ENCODE measurements at places on chromosomes 13 and 19.

GRCh38 chr19:7515645-7516151, at the start of gene ZNF358:
Gene ZNF358, plus strand, starts transcription at chr19:7516103. Its CDS starts 3,140 bp downstream, at chr19:7519243.
- H3K27me3 ChIP-seq = peaks cover 4% of the 10 kb centered on the region
- no peaks in the 10 kb centered on the region for H3K36me3 ChIP-seq
- H3K4me1 ChIP-seq = peaks cover 10% of the 10 kb centered on the region
- no peak for DNase-seq
- H3K4me3 ChIP-seq = peak within 1 kb of the TSS; percentile 32

- H3K4me3 ChIP-seq = no peak overlapping the region
- H3K36me3 ChIP-seq = peaks cover 44% of the 10 kb centered on the region
- DNase-seq = no peak
These were observed 133.2 kb upstream of the MCF2L start for GRCh38 chr13:112835796-112836195.

GRCh38 chr13:23921451-23921888, 24.2 kb upstream of the C1QTNF9B start:
- no peak overlapping the region for H3K27ac ChIP-seq
- H3K4me1 ChIP-seq = no peaks in the 10 kb centered on the region
- H3K36me3 ChIP-seq = no peaks in the 10 kb centered on the region
- no peak overlapping the region for H3K4me3 ChIP-seq
- DNase-seq = no peak

- H3K4me1 ChIP-seq = no peaks in the 10 kb centered on the region
- H3K27me3 ChIP-seq = no peaks in the 10 kb centered on the region
- H3K27ac ChIP-seq = no peak overlapping the region
- no peak for DNase-seq
- H3K4me3 ChIP-seq = no peak overlapping the region
- H3K36me3 ChIP-seq = peaks cover 7% of the 10 kb centered on the region
These were observed 41.8 kb downstream of the BICRA start for GRCh38 chr19:47650700-47651099.

DNA sequence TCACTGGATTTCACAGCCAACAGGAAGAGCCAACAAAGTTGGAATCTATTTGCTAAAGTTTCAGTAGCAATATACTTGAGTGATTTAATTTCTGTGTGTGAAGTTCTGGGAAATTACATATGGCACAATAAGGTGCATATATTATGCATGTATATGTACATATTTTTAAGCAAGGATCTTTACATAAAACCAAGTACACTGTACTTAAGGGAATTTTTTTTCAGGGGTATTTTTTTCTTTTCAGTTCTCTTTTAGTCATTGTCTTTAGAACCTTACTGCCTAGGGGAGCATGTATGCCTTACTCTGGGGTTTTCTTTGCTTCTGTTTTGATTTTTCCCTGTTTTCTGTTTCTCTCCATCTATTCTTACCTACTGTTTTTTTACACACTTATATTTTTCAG, 7.4 kb downstream of the RAP2A start:
- no peaks in the 10 kb centered on the region for H3K36me3 ChIP-seq
- peaks cover 21% of the 10 kb centered on the region for H3K4me1 ChIP-seq
- no peaks in the 10 kb centered on the region for H3K27me3 ChIP-seq
- no peak overlapping the region for H3K4me3 ChIP-seq
- no peak for DNase-seq
- no peak overlapping the region for H3K27ac ChIP-seq

Data from CD4-positive, alpha-beta memory T cell (primary cell).